ENCODE measurements at places on chromosomes 1 and 21.

DNA sequence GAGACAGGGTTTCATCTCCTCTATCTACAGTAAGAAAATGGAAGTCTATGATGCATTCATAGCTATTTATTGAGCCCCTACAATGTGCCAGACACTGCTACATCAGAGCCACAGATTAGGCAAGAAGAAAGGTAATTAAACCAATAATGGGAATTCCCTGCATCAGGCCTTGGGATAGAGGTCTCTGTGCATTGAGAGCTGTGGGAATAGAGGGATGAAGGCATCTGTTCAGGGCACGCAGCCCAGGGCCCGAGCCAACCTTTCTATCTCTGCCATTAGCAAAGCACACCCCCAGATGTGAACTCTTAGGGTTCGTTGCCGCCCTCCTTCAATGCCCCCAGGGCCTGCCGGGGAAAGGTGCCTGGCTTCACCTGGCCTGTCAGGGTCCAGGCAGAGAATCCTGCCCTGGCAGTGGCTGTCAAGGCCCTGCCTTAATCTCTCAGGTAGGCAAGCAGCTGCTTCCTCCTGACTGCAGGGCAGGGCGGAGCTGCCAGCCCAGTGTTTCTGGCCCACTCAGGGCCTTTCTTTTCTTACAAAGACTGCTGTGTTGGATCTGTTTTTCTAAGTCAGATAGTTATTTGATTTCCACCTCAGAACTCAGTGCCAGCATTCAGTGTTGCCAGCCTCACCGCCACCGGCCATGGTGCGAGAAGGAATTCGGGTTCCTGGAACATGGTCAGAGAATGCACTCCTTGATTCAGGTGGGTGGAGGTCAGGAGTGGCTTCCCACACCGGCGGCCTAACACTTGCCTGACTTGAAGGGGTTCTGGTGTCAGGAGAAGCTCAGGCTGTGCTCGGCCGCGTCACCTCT is 76.1 kb downstream of the PGM1 start:
- DNase-seq: no peak

DNA sequence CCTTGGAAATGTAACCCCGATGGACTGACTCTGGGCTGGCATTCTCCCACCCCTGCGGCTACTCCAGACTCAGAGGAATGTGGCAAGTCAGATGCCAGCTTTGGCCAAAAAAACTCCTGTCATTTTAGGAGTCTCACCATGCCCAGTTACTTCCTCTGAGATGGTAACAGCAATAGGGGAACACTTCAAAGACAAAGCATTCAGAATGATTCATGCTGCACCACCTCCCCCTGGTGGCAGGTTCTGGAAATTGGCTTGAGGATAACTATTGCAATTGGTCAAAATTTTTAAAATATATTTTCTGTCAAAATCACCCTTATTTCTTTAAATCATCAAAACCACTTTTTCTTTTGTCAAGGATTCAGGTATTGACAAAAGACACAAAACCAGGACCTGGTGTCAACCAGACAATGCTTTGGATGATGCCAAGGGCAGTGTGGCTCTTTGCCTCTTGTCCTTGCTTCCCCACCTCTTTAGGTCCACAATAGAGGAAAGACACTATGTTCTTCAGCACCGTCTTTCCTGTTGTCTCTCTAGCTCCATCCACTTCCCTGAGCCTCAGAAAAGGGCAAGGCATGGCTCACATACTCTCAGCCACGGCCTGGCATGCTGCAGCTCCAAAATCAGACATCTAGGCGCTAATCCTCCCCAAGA is 9.9 kb upstream of the CDCA8 start:
- DNase-seq: peak; percentile 79

DNA sequence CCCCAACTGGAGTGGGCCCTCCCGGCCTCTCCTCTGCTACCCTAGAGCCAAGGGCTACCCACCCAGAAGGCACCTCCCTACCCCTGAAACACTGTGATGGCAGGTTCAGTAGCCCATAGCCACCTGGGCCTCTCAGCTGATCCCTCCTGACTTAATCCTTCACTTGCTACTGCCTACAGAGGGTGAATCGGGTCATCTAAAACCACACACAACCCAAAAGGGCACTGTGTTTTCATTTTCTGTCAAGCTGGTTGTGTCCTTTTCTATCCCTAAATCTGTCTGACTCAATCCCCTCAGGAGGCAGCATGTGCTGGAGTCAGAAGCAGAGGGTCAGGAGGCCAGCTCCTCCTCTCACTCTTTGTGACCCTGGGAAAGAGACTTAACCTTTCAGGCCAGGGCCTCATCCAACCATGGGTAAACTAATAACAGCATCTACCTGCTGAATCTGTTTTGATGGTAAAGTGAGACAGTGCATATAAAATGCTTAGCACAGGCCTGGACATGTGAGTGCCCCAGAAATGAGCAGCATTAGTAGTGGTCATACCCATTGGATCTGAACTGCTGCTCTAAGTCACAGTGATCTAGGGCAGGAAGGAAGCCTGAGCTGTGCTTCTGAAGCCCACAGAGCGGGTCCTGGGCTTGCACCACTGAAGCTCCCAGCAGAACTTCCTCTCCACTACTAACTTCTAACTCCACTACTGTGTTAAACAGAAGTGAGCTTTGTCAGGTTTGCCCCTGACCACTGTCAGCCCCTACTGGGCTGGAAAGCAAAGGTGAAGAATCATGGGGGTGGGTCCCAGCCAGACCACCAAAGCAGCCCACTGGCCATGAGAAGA is 11.0 kb downstream of the PMVK start:
- DNase-seq: no peak

GRCh38 chr1:8545078-8545477 is 227.2 kb downstream of the SLC45A1 start:
- no peak for DNase-seq

- no peak for DNase-seq
Measured at GRCh38 chr1:13751458-13751871, 51.5 kb downstream of the PRDM2 start.

- DNase-seq: no peak
Measured at GRCh38 chr1:201662646-201663045, 123.7 kb downstream of the NAV1 start.

- no peak for DNase-seq
Measured at GRCh38 chr1:63671514-63671913, 78.3 kb downstream of the PGM1 start.

DNA sequence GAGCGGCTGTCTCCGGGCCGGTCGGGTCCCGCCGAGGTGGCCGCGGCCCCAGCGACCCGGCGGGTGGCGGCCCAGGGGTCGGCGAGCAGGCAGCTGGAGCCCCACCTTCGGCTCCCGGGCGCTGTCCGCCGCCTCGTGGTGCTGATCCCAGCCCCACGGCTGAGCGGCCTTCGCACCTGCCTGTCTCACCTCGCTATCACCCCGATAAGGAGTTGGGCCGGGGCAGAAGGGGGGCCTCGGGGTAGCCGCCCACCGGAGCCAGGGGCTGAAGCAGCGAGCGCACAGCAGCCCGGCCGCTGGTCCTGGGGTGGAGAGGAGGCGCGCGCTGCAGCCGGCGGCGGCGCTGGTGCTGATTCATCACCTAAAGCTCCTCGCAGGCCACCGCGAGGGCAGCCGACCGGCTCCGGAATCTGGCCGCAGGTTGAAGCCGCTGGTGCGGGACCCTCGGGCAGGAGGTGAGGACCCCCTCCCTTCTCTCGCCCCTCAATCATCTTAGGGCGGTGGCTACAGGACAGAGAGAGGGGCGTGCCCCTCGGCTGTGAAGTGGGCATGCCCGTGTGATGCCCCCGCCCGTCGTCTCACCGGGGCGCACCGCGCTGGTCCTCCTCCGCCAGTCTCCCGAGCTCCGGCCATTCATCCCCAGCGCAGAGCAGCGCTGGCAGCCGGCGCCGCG is 575 bp downstream of the TRIM67 start:
- no peak for DNase-seq

DNA sequence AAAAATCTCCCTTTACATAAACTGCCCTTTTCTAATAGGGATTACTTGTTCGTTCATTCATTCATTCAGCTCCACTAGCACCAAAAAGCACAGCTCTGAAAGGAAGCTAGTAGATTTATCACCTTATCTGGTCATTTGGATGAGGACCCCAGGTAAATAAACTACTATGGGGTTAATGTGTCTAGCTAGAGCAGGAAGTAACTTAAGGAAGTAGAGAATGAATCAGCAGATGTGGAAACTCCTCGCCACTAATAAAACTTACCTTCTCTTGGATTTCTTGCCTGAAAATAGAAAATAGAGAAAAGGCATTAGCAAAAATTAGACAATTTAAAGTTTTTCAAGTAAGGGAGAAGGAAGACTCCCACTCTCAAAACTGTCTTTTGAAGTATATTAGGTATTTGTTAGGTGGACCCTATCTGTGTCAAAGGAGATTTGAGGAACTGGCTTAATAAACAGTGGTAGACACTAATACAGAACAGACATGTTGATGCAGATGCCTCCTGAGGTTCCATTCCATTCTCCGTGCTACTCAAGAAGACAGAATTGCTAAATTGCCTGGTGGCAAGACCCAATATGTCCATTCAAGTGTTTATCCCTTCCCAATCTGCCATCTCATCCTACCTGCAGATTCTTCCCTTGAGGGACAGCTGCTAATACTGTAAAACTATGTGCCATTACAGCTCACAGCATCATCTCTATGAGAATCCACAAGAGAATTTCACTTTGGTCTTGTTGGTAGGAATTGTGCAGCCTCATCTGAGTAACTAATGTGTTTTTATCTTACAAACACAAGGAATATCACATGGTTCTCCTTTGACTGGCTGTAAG is 14.9 kb downstream of the SELL start:
- no peak for DNase-seq

DNA sequence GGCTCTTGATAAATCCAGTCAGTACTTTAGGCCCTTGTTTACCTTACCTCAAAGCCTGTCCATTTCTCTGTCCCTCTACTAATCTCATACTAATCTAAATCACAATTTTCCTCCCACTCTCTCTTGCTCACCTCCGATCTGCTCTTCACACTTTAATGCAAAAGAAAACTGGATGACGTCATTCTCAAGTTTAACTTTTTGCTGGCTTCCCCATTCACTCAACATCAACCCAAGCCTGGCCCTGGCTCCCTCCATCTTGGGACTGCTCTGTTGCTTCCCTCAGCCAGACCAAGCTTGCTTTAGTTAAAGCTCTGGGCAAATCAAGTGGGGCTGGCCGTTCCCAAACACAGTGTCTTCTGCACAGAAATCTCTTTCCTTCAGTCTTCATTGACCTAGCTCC is 29.7 kb downstream of the COA6 start:
- DNase-seq: no peak

- no peak for DNase-seq
Measured at GRCh38 chr1:47837056-47837830, 159.9 kb downstream of the TRABD2B start.

DNA sequence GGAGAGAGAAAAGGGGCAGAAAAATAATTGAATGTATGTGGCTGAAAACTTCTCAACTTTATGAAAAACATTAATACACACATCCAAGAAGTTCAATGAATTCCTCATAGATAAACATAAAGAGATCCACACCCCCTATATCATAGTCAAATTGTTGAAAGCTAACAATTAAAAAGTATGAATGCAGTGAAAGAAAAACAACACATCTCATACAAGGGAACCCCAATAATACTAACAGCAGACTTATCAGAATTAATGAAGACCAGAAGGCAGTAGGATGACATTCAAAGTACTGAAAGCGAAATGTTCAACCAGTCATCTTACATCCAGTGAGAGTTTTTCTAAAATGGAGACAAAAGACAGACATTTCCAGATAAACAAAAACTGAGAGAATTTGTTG is 134.4 kb downstream of the FMN2 start:
- no peak for DNase-seq

DNA sequence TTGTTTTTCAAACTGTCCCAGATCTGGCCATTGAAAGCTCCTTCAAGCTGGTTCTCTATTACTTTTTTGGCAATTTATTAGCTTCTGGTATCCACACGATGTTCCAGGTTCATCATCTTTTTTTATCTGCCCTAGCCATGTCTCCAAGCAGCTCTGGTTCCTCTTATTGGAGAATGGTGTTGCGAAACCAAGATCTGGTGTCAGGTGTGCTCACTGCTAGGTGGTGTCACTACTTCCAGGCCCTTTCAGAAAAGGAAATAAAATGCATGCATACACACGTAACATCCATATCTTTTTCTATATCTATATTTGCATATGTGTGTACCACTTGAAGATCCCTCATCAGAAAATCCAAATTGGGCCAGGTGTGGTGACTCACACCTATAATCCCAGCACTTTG is 53.3 kb downstream of the GATAD2B start:
- DNase-seq: no peak

DNA sequence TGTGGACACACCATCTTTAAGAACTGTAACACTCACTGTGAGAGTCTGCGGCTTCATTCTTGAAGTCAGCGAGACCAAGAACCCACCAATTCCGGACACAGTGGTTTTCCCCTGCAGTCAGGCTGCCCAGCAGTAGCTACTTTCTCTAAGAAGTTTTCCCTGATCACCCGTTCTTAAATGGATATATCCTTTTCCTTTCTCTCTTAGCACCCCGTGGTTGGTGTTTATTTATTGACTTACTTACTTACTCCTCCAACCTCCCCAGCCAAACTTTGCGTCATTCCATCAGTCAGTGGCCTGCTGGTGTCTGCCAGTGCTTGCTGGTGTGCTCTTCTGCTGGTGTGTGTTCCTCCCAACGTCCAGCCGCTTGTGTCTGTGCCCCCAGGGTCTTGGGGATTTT is 264.8 kb downstream of the GPR52 start:
- no peak for DNase-seq

- no peak for DNase-seq
Measured at GRCh38 chr1:89037186-89037585, 14.5 kb upstream of the GBP3 start.

GRCh38 chr1:15090373-15090772 is 63.2 kb upstream of the TMEM51 start:
- DNase-seq: no peak

DNA sequence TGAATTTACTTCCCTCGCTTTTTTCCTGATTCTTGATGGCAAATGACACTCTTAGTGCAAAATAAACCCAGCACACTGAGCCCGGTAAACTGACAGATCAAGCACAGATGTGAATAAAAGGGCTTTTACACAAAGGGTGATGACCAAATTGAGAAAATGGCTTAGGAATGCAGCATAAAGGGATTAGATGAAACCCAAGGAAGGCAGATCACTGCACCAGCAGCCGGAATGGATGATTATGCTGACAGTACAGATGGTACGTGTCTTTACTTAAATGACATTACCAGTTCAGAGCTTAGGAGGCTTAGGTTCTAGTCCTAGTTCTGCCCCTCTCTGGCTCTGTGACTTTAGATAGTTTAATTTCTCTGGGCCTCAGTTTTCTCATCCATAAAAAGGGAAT is 12.0 kb downstream of the PKP1 start:
- no peak for DNase-seq

GRCh38 chr1:194225821-194226220 is 1039.4 kb upstream of the B3GALT2 start:
- no peak for DNase-seq

DNA sequence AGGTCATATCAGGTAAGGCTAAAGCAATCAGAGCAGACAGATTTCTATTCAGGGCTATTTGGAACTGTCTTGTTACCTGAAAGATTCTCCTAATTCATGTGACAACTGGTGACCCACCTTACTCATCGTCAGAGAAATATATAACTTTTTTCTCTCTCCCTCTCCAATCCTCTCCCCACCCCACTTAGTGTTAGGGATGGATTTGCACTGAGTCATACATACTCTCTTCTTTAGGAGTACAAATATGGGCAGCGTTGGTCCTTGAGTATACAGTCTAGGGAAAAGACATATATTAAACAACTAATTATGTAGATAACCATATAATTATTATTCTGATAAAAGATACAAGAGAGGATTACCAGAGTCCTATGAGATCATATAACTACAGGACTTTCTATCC is 246.3 kb downstream of the HHIPL2 start:
- DNase-seq: no peak

Measured in effector CD4-positive, alpha-beta T cell (primary cell).